ENCODE measurements at places on chromosomes 3 and 15.

DNA sequence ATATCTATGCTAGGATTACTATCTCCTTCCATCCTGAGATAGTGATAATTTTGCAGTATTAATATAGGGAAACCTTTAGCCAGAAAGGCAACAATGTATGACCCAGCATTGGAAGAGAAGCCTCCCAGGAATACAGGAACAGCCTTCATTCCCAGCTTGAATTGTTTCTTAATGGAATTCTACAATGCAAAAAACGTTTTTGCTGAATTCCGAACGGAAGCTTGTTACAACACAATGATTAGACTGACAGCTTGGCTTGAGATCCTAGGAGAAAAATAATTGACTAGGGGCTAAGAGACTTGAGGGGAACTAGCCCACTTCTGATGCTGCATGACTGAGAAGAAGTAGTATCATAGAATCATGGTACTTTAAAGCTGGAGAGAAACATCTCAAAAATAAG is 140.2 kb downstream of the RSL24D1 start:
- no peak for DNase-seq

GRCh38 chr3:156460206-156460611 is 94.7 kb downstream of the SSR3 start:
- DNase-seq = no peak

GRCh38 chr3:13642597-13642996 is 93.7 kb downstream of the FBLN2 start:
- no peak for DNase-seq

- DNase-seq = no peak
These were observed 135.8 kb upstream of the CTDSPL start for GRCh38 chr3:37725842-37726241.

GRCh38 chr3:163773136-163773535 is 1305.2 kb downstream of the SI start:
- no peak for DNase-seq

- no peak for DNase-seq
These were observed 55.0 kb downstream of the BDH1 start for GRCh38 chr3:197500812-197501211.

DNA sequence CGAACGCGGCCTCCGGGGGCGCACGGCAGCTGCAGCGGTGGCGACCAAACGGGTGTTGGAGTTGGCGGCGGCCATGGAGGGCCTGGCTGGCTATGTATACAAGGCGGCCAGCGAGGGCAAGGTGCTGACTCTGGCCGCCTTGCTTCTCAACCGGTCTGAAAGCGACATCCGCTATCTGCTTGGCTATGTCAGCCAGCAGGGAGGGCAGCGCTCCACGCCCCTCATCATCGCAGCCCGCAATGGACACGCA is 725 bp downstream of the FEM1B start:
- DNase-seq = no peak

GRCh38 chr15:35750051-35750450 is 204.1 kb upstream of the DPH6 start:
- DNase-seq = no peak

DNA sequence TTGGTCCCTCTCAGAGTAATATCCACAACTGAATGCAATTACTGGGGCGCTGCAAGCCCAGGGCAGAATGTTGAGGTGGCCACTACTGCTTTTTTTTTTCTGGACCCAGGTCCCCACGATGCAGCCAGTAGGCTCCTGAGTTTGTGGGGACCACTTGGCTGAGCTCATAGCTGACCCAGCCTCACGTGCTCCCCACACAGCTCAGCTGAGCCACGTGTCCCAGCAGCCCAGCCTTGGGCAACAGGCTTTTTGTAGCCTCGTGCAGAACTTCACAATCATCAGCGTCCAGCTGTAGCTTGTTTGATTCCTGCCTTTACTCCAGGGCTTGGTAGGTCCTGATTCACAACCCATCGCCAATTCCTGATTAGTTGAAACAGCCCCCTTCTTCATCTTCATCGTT is 117.3 kb downstream of the ETFA start:
- no peak for DNase-seq

DNA sequence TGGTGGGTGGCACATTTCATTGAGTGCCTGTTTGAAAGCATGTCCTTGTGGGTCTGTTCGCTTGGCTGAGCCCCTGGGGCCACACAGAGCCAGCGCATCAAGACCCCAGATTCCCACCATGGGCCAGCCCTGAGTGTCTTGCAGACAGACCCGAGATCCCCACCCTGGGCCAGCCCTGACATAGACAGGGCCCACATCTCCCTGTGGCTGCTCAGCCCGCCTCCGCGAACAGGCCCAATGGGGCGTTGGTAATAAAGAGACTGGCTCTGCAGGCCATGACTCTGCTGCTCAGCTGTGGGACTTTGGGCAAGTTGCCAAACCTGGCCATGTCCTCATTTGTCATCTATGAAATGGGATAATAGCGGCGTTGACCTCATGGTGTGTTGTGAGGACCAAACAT is 22.6 kb downstream of the FAH start:
- DNase-seq = no peak

DNA sequence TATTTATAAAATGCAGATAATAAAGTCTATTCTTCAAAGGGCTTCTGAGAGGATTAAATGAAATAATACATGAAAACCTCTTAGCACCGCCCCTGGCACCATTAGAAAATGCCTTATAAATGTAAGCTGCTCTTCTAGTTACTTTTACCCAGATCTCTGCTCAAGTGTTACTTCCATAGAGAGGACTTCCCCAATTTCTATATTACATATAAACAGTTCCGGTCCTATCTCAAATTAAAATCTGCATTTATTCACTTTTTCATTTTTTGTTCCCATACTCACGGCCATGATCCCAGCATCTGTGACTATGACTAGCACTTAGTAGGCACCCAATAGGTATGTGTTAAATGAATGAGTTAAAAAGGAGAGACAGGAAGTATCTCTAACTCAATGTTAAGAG is 890.9 kb upstream of the CFAP20DC start:
- DNase-seq = no peak

DNA sequence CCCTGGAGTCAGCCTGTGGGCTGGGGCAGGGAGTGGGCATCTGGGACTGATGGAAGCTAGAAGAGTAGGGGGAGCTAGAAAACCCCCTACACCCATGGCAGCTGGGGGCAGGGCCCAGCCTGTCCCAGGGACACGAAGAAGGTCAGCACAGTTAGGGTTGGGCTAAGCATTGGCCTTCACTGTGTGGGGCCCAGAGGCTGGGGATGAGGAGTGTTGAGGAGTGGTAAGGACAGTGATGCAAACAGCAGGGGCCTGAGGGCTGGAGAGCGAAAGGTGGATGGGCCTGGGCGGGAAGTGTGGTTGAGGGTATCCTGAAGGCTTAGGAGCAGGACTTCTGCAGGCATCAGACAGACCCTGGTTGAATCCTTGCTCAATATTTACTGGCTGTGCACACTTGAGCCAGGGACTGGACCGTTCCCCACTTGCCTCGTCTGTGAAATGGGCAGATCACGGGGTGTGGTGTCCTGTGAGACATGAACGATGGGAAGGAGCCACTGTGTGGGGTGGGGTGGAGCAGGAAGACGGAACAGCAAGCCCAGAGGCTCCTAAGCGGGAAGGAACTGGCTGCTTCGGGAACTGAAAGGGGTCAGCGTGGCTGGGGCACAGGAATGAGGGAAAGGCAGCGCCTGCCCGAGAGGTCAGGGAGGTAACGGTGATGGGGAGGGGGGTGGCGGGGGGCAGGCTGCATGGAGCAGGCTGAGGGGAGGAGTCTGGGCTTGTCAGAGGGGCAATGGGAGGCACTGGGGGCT is 7.3 kb downstream of the PRKCD start:
- DNase-seq = no peak

- no peak for DNase-seq
These were observed 13.8 kb upstream of the STARD5 start for GRCh38 chr15:81337713-81338157.

- no peak for DNase-seq
These were observed 135.1 kb upstream of the HACD2 start for GRCh38 chr3:123719862-123720453.

GRCh38 chr3:100400419-100400779 is 490 bp downstream of the TOMM70 start:
- peak; percentile 43 for DNase-seq

DNA sequence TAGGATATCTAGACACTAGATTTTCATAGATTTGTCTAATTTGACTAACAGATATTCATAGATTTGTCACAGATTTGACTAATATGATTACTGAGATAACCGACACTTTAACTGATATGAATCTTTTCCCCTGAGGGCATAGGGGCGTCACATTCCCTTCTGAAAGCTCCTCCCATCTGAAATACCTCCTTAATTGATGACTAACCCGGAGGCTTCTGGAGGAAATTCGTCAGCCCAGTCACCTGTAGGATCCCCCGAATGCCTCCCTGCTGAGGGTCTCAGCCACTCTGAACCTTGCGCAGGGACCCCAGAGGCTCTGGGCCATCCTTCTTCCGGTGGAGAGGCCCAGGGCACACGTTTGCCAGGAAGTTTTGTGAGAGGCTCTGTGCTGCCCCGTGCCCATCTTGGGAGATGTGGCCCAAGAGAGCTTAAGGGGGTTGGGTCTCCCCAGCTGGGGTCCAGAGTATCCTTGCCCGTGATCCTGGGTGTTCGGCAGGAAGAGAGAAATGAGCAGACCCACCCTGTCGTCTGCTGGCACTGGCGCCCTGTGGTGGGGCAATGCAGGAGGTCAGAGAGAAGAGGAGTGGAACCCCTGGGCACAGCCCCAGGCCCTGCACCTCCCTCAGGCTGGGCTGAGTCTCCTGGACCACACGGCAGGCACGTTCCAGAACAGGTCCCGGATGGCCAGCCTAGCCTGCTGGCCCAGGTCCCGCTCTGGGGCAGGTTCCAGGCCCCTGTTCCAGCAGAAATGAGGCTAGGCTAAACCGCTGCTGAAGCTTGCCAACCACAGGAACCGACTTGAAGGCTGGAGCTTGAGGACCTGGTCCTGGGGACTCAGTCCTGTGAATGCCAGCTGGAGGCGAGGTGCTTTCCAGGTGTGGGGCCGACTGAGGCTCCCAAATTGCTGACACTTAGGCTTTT is 1.7 kb downstream of the PLA2G4D start:
- DNase-seq = no peak

- no peak for DNase-seq
These were observed 596.1 kb downstream of the TUSC7 start for GRCh38 chr3:117305681-117306080.

GRCh38 chr3:27880969-27881892 is 159.1 kb upstream of the EOMES start:
- DNase-seq = no peak

GRCh38 chr3:66302288-66302687 is 81.5 kb downstream of the SLC25A26 start:
- no peak for DNase-seq

GRCh38 chr3:132290833-132291232 is 26.4 kb upstream of the ACP3 start:
- no peak for DNase-seq

- no peak for DNase-seq
These were observed 92.8 kb upstream of the MITF start for GRCh38 chr3:69646287-69647067.

DNA sequence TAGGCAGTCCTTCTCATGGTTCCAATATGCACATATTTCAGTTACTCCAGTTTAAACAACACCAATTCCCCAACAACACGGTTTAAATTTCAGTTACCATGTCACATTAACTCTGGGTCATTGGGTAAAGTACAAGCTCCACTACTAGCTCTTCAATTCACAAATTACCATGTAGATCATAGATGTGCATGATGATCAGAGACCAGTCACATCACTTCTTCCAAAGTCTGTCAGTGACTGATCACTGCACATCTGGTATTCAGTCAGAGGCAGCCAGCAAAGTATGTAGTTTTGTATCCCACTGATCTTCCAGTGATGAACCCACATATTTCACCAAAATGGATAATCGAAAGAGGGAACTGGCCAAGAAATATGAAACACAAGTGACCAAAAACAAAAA is 978.4 kb upstream of the CFAP20DC start:
- no peak for DNase-seq

DNA sequence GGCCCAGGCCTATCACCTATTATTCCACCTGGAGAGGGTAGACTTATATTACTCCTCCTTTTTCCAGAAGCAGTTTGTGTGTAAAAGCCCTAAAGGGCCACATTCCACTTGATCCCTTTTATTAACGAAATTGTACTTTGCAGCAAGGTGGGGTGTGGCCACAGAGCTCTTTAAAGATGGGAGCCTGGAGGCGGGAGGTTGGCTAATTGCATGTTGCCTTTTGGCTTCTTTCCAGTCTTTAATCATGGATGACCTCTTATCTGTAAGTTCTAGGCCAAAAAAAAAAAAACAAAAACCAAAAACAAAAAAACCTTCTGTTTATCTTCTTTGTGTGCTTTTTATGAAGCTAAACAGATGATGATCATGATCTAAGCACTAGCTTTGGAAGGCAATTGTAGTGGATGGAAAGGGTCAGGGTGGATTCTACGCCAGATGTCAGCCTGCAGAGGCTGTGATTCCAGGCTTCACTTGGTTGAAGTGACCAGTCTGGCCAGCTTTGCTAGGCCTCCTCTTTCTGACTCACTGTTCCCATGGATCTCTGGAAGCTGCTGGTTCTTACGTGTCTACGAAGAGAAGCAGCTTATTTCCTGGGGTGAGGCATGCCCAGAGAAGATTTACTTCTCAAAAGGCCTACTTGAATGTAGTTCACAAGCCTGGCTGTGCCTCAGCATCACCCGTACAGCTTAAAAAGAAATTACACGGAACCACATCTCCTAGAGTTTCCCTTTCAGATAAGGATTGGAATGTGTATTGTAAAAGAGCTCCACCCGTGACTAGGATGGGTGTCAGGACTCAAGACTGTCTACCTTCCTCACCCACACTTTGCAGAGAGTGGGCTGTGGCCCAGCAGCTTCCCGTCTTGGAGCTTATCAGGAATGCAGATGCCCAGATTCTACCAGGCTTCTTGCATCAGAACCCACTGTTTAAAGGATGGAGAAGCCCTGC is 330.9 kb upstream of the C2CD4B start:
- DNase-seq = no peak

GRCh38 chr3:102038477-102039142 is 189.3 kb downstream of the NFKBIZ start:
- no peak for DNase-seq

GRCh38 chr3:11566916-11567315 is 76.8 kb downstream of the VGLL4 start:
- no peak for DNase-seq

- no peak for DNase-seq
These were observed 69.0 kb downstream of the SLC24A1 start for GRCh38 chr15:65690778-65691177.
